ENCODE measurements at places on chromosomes 7 and 10.
A peak's percentile ranks its signal among the peaks of the same experiment; 100 is the strongest.

GRCh38 chr10:24306507-24306875, 97.6 kb downstream of the KIAA1217 start:
- DNase-seq: no peak

DNA sequence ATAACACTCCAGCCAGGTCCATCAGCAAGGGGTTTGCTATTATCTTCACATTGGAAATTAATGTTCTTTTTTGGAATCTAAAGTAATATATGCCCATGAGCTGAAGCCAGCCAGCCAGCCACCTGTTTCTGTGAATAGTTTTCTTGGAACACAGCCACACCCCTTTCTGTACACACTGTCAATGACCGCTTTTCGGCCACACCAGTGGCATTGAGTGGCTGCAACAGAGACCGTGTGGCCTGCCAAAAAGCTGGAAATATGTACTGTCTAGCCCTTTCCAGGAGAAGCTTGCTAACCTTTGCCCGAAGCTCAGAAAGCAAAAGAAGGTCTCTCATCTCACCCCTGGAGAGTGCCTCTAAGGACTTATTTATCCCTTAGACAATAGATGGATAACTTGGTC, 98.5 kb upstream of the NPS start:
- no peak for DNase-seq

DNA sequence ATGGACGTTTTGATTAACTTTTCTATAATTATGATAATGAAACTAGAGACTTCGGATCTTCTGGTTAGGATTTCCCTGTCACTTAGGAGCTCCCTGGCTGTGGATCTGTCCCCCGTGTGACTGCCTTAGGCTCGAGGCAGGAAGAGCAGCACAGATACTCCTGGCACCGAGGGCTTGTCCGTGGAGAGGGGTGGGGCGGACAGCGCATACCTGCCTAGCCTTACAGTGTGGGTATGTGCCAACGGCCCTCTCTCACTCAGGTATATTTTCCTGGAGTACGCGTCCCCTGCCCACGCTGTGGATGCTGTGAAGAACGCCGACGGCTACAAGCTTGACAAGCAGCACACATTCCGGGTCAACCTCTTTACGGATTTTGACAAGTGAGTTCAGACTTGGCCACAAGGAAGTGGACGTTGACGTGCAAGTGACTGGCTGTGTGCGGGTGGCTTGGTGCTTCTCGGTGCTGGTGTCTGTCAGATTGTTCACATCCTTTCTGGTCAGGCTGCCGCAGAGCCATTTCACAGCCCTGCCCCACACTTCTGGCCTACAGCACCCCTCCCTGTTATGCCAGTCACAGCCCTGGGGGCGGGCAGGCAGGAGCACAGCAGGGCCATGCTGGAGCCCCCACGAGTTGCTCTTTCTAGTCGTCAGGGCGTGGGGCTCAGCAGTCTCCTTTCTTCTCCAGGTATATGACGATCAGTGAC, 7.9 kb downstream of the EIF3B start:
- no peak for DNase-seq

GRCh38 chr10:30736685-30737232, 107.2 kb upstream of the LYZL2 start:
- peak; percentile 99 for DNase-seq

- no peak for DNase-seq
Observed at GRCh38 chr10:109895095-109895818, 28.1 kb downstream of the XPNPEP1 start.

Measured in skeletal muscle cell (primary cell).